ENCODE measurements at places on chromosomes 6 and 20.

DNA sequence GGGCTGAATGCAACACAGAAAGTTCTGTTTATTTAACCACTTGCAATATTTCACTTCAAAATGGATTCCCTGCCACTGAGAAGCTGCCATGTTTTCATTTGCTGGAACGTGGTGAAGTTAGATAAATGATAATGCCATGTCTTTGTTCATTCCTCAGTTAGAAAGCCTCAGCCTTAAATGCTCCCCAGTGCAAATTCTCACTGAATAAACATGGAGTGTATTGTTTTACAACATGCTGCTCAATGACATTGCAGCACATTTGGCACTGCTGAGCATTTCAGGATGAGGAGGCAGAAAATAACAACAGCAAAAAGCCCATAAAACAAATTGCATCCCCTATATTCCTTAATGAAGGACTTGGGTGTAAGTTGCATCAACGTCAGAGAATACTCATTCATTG is 913.8 kb upstream of the FLRT3 start:
- DNase-seq = no peak

DNA sequence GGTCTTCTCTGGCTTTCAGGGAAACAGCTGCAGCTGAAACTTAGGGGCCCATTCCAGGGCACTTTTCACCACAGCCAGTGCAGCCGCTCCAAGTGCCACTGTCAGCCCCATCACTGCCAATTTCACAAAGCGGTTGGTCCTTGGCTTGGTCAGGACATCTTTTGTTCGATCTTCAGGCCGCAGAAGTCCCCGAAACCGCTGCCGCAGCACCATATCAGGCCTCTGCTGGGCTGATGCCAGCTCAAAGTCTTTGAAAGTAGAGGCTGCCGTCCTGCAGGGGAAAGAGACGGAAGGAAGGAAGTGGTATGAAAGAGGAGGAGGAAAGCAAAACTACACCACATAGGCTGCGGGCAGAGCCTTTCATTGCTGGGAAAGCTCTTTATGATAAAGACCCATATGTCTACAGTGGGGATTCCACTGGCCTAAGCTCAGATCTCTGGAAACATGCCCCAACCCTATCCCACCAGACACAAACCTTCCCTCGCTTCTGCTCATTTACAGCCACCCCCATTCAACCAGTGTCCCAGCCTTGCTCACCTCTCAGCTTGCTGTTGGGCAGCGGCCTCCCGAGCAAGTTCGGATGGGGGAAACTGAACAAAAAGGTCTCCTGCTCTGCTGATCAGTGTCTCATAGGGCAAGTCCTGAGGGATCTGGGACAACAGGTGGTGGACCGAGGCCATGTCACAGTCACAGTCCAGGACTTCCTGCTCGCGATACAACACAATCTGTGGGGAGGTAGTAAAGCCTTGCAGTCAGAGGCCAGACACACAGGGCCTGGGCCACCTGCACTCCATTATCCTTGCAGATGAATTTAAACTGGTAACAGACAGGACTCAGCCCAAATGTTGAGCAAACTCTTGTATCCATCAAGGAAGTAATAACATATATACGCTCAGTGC is 23.5 kb downstream of the TBC1D20 start:
- DNase-seq = no peak

- DNase-seq = no peak
These were observed 71.4 kb upstream of the TCF21 start for GRCh38 chr6:133817460-133818047.

DNA sequence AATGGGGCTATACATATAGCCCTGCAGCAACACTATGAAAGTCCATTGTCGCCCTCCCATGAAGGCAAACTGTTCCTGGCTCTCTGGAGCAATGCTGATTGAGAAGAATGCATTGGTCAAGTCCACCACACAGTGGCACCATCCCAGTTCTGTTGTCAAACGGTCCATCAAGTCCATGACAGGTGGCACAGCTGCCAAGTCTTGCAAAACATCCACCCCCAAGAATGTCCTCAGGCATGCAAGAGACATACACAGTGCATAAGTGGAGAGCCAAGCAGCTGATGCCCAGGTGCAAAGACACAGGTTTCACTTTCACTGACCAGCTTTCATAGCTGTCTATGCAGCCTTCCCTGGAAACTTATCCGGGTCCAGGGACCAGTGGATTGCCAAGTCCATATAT is 17.5 kb downstream of the ZNF391 start:
- DNase-seq = no peak

GRCh38 chr6:162620073-162620472 is 107.5 kb downstream of the PRKN start:
- no peak for DNase-seq

- no peak for DNase-seq
These were observed 4.4 kb downstream of the ZGPAT start for GRCh38 chr20:63712191-63712590.

All from mammary epithelial cell (primary cell).